Left hindlimb (tissue), 1 donor: ENCODE measurements at places on chromosomes 7 and 10.

- no peak for DNase-seq
These were observed 13.9 kb downstream of the CROT start for GRCh38 chr7:87359366-87359765.

DNA sequence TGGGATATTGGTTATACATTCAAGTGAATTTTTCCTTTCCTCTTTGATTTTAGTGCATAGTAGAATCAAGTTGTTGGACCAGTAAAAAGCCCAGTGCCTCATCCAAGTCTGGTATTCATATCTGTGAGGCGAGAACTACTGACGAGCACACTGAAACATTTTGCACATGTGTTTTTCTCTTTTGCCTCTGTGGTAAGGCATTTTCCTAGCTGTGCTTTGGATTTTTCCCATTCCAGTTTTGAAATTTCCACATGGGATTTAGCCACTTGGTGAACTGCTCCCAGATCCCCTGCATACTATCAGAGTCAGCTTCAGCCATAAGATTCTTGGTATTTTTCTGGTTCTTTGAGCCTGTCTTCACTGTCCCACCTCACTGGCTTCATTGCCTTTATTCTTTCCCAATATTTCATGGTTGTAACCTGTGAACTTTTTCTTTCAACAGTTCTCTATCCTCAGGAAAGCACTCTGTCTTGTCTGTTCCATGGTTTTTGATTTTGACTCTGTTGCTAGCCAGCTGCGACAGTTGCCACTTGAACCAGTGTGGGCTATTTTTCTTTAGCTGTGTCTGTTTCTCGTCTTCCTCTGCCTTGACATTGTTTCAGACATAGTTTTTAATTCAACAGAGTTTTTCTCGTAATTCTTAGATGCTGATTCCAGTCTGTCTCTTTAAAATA is 239.0 kb downstream of the REEP3 start:
- peak; percentile 36 for DNase-seq

GRCh38 chr10:88207121-88207546 is 343.7 kb downstream of the PTEN start:
- no peak for DNase-seq

DNA sequence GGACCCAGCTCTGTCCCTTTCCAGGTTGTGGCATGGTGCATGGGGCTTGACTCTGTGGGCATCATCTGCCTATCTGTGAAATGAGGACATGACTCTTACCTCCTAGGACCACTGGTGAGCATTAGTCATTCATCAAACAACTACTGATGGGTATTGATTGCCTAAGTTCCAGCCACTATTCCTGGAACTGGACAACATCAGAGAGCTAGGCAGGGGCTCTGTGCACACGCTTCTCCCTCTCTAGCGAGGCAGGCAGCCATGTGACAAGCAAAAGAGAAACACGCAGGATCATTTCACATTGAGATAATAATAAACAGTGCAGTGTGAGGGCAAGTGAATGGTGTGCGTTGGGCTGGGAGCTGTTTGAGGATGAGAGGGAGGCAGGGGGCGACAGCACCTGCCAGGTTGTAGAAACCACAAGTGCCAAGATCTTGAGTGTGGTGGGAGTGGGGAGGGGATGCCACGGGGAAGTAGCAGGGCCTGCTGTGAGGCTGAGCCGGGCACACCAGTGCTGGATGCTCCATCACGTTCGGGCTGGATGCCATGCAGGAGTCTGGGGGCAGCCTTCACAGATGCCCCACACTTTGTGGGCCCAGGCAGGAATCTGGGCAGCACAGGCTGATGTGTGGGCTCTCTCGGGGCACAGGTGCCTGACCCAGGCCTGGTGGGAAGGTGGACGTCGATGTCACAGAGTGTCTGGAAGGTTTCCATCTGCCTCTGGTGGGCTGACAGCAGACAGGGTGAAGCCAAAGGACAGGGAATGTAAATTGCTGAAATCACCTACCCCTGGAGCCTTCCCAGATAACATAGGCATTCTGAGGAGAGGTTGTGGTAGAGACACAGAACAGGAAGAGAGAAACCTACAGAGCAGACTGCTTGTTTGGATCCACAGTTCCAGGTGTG is 405.5 kb downstream of the RPS24 start:
- DNase-seq = no peak

DNA sequence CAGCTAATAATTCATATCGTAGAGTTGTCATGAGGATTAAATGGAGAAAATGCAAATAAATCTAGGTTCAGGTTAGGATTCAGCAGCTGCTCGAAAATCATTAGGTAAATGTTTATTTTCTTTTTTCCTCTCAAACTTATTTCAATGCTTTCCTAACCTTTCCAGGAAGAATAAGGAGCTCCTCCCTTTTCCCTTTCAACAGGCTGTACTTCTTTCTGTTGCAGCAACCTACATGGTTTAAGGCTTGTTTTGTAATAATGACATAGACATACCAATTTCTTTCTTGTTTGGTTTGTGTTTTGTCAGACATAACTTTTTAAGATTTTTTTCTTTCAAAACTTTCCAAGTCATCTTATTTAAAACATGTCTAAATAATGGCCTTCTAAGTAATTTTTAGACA is 18.2 kb downstream of the GPR141 start:
- no peak for DNase-seq

GRCh38 chr10:131277278-131277677 is 34.2 kb downstream of the TCERG1L start:
- no peak for DNase-seq

DNA sequence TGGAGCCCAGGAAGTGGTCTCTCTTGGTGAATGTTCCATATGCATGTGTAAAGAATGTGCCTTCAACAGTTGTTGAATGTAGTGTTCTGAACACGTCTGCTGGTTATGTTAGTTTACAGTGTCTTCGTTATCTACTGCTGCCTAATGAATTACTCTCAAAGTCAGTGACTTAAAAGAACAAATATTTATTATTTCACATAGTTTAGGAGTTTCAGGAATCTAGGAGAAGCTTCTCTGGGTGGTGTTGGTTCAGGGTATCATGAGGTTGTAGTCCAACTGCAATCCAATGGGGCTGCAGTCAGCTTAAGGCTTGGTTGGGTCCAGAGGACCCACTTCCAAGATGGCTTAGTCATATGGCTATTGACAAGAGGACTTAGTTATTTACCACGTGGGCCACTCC is 36.6 kb upstream of the IGFBP3 start:
- DNase-seq = no peak

GRCh38 chr10:119725517-119725827 is 378 bp upstream of the INPP5F start:
- DNase-seq = no peak

- no peak for DNase-seq
These were observed 63.0 kb downstream of the NEURL1 start for GRCh38 chr10:103556383-103557007.

DNA sequence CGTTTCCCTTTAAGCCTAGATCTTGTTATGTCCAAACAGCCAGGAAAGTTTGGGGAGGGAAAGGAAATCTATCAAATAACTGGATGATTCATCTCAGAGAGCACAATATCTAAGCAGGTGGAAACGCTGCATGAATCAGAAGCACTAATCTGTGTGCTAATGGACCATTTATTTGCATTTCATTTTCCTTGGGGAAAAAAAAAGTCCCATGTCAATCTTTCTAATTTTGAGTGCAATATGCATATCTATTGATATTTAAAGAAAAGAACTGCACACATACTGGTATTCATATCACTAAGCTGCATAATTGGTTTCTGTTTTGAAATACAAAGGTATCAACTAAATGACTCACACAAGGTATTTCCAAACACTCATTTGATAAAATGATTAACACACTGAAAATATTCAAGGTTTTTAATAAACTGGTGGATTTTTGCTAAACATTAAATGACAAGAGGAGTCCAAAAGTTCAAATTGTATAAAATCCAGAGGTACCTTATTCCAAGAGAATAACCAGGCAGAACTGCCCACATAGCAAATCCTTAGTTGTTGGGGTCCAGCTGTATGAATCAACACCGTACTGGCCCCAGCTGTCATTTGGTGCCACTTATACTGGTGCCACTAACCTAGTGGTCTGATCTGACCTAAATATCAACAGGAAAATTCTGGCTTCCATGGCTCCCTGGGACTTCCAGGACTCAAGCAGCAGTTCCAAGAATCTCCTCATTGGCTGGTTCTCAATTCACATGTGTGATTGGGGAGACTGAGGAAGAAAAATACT is 122.2 kb upstream of the SP4 start:
- DNase-seq = no peak

DNA sequence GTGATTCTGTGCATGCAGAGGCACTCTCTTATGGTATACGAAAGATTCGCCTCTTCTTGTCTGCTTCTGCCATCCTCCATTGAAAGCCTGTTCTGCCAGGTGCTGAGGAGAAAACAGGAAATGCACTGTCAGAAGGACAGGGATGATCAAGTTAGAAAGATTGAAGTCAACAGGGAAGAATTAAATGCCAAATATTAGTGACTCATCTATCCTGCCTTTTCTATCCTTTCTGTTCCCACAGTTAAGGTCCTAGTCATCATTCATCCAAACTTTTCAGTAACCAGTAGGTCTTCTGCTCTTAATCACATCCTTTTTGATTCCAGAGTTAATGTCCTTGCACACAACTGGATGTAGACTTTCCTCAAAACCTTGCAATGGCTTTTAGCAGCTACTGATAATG is 4.8 kb upstream of the ZNF783 start:
- no peak for DNase-seq

DNA sequence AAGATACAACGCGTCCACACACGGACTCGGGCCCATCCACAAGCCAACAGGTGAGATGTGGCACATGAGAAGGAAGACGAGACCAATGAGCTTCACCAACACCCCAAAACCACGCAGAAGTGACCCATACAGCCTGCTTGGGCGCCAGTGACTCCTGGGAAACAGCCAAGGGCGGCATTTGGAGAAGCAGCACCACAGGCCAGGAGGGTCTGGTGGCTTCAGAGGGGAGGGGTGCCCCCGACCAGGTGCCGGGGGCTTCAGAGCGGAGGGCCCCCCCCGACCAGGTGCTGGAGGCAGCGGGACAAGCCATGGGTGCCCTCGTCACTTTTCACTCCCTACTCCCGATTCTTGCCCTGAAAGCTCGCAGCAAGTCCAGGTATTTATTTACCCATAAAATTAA is 140.1 kb downstream of the DIP2C start:
- no peak for DNase-seq

DNA sequence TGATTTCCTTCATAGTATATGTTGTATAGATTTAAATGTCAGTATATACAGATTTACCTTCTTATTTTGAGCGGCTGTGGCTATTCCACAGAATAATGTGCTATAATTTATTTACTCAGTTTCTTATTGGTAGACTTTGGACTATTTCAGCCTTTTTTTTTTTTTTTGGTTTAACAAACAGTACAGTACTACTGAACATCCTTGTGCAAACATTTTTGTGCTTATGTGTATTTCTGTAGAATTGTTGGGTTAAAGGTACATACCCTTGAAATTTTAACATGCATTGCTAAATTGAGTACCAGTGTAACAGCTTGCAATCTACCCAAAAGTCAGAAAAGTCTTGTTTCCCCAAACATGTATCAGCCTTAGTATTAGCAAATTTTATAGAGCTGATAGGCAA is 68.8 kb downstream of the HHEX start:
- DNase-seq = no peak

DNA sequence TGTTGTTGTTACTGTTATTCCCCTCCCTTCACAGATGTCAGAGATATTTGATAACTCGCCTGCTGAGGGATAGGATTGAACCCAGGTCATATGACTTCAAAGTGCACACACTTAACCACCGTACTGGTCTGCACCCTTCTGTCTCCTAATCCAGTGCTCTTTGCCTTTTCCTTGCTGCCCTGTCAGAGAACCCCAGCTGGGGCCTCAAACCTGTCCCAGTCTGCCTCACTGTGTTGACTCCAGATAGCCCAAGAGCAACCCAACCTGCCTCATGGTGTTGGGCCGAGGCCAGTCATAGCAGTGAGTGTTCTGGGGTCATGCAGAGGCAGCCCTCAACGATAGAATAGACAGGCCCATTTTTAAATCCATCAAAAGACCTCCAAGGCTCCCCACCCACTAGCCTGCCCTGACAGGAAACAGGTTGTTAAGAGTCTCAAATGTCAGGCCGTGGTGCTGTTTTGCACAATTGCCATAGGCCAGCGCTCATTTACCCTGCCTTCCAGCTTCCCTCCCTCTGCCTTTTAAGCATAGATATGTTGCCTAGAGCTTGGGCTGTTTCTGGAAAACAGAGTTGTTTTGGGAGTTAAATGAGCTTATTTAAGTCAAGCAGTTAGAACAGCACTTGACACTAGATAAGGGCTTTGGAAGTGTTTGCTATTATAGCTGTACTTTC is 37.0 kb upstream of the PDCD4 start:
- DNase-seq = peak; percentile 67

- DNase-seq = no peak
These were observed 49.6 kb downstream of the KAT6B start for GRCh38 chr10:74875966-74876365.
